Hematopoietic multipotent progenitor cell treated with erythropoietin and hydrocortisone succinate and interleukin-3 and kit ligand, for 6 days (in vitro differentiated cells): ENCODE measurements at places on chromosomes 16 and 17.

GRCh38 chr17:28864991-28865849 lies 10.4 kb downstream of the ERAL1 start:
- peak; percentile 98 for DNase-seq

- DNase-seq = peak; percentile 39
Observed at GRCh38 chr17:51640108-51640622, 379.8 kb downstream of the UTP18 start.

GRCh38 chr16:85567101-85567866 lies 45.8 kb upstream of the GSE1 start:
- DNase-seq = peak; percentile 86

GRCh38 chr17:43373356-43373755 lies 25.4 kb upstream of the ARL4D start:
- peak; percentile 82 for DNase-seq

GRCh38 chr17:75130059-75130631 lies 1.4 kb downstream of the NT5C start:
- DNase-seq = no peak

- no peak for DNase-seq
Observed at GRCh38 chr17:66715076-66715675, 119.7 kb upstream of the CACNG5 start.

- DNase-seq = no peak
Observed at GRCh38 chr17:36817483-36818048, 119.7 kb upstream of the LHX1 start.
